ENCODE measurements at places on chromosomes 3 and 15.

DNA sequence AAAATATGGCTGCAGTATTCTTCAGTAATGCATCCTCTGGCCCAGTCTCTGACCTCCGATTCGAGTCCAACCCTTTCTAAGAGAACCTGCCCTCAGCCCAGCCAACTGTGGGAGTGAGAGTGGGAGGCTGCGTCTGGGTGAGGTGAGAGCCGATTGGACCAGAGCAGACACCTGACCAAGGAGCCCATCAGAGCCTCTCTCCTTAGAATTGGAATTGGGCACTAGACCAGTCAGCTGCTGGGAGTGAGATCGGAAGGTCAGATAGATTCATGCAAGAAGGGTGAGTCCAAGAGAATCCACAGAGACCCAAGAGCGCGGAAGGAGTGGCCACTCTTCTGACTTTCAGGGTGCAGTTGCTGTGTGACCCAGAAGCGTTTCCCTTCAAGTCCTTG is 10.2 kb downstream of the RASL12 start:
- no peak for DNase-seq

DNA sequence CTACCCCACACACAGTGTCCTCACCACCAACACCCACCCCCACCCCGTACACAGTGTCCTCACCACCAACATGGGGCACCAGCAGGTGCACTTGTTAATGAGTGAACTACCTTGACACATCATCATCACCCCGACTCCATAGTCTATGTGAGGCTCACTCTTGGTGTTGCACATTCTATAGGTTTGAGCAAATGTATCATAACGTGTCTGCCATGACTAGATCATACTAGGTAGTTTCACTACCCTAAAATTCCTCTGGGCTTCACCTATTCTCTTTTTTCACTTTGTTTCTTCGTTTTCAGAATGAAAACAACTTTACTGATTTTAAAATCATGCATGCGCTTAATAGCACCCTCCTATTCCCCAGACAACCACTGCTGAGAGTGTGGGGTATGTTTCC is 102.6 kb upstream of the SLC6A6 start:
- DNase-seq: no peak

- DNase-seq: no peak
Measured at GRCh38 chr15:101193120-101193644, 58.7 kb downstream of the CHSY1 start.

GRCh38 chr3:195876297-195877064 is 31.9 kb downstream of the TNK2 start:
- no peak for DNase-seq

DNA sequence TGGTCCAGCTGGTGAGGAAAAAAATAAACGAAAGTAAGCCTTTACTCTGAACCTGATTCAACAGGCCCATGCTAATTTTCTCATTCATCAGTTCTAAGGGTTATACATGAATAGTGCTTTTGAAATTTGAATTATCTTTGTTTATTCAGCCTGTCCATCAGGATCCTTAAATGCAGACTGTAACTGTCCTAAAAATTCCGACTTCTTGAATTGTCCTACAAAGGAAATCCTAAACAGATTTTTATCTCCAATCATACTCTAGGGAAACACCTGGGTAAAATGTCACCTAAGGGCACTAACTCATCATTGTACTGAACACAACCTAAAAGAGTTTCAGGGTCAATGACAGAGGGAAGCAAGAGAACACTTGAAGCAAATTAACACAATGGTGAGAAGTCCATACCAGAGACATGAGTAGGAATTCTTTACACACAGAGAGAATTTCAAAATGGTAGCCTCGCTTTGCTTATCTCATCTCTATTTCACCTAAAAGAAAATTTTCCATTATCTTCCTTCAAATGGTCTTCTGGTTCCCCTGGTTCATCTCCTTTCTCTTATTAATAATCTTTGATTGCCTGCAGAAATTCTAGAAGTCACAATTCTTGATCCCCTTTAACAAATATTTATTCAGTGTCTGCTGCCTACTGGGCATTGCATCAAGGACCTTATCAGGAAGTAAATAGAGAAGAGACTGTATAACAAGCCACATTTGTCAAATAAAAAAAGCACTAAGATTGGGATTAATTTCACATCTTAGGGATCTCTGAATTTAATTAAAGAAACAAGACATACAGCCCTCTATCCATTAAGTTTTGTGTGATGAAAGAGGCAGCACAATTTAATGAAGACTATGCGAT is 182.7 kb downstream of the MEIS2 start:
- no peak for DNase-seq

DNA sequence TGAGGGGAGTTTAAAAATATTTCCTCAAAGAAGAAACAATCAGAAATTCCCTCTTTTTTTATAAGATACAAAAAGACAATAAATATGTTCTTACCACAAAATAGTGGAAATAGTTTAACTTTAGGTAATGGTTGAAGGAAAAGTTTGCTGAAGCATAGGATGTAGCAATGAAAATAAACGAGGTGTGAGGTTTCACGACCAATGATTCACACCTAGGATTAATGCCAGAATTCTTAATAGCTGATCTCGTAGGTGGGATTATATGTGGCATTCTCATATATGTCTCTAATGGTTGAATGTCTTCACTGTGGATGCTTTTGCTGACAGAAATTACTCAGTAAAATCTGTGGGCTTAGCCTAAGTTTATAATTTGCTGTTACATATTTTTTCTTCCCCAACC is 467.7 kb downstream of the FGF12 start:
- no peak for DNase-seq

DNA sequence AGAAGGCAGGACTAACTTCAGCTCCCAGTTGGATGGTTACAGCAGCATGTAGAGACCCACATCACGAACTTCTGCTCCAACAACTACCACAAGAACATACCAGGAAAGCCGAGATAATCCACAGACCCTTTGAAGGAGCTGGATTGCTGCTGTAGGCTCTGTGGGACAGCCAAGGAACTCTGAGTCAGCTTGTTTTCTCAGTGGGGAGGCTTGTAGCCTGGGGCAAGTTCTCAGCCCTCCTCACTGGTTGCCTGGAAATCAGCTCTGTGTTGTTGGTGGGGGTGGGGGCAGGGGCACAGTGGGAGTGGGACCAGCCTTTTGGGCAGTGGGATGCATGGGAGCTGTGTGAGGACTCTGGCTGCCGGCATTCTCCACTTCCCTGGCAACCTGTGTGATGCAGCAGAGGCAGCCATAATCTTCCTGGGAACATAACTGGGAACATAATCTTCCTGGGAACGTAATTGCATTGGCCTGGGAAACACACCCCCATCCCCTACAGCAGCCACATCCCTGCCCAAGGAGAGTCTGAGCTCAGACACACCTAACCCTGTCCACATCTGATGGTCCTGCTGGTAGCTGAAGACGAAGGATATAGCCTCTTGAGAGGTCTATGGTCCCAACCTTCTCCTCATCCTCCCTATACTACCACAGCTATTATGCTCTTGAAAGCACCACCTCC is 153.1 kb downstream of the PEAK1 start:
- no peak for DNase-seq

DNA sequence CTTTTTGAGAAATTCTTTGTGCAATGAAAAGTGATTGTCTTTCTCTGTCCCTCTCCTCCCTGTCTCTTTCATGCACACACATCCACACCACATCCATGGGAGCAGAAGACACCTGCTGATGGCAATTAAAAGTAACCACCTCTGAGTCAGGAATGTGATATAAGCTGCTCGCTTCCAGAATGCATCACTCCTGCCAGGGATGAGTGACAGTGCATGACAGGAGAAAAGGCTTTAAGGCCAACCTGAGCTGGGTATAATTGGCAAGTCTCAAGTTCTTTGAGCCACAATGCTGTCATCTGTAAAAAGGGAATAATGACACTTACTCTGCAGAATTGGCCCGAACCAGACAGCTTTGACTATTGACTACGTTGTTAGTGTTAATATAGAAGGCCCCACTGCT is 59.6 kb downstream of the UBP1 start:
- DNase-seq: no peak

- DNase-seq: no peak
Measured at GRCh38 chr3:52039846-52040245, 16.5 kb downstream of the DUSP7 start.

Data from activated naive CD4-positive, alpha-beta T cell treated with anti-CD3 and anti-CD28 coated beads, Interleukin-2, amount 50 U/mL, for 72 hours (primary cell).